Activated T-cell treated with anti-CD3 and anti-CD28 coated beads for 1 hour (primary cell): ENCODE measurements at places on chromosomes 6 and 20.
A peak's percentile ranks its signal among the peaks of the same experiment; 100 is the strongest.

DNA sequence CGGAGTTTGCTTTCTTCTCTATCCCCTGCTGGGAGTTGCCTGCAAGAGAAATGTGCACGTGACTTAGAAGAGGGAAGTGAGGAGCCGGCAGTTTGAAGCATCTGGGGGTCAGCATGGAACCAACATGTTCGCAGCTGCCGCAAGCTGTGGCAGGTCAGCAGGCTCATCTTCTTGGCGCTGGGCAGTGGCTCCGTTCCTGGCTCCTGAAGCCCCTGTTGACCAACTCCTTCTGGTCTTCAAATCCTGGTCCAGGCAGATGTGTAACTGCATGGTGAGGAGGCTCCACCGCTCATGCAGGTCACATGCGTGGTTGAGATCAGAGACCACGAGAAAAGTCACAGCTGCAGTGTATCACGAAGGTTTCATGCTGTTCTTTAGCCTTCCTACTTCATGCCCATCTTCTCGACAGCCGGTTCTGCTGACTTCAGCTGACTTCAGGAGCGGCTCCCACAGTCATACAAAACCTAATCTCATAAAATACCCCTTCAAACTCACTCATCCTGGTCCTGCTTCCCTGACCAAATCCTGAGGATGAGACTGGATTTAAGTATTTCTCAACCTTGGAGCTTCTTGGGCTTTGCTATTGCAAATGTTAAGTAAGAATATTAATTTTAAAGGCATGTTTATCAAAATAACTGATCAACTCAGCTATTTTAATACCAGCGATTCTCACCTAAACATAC is 44.9 kb upstream of the BCAS1 start:
- DNase-seq: no peak

GRCh38 chr20:17315407-17316231 is 88.8 kb downstream of the PCSK2 start:
- no peak for DNase-seq

- DNase-seq: no peak
Measured at GRCh38 chr20:57890202-57890800, 180.5 kb upstream of the PMEPA1 start.

DNA sequence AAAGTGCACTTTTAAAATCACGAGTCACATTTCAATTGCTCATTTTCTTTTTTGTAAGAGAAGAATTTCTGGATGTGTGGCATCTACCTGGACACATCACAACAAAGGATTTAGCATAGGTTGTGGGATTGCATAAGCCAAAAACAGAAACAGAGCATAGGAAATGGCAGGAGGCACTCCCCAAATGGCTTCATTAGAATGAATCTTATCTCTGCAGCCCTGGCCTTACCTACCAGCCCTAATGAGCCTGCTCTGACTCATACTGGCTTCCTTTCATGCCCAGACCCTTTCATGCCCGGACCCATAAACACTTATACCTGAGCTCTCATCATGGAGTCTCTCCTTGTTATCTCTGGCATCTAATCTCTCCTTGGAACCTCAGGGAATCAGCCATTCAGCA is 23.9 kb upstream of the SPTLC3 start:
- no peak for DNase-seq

DNA sequence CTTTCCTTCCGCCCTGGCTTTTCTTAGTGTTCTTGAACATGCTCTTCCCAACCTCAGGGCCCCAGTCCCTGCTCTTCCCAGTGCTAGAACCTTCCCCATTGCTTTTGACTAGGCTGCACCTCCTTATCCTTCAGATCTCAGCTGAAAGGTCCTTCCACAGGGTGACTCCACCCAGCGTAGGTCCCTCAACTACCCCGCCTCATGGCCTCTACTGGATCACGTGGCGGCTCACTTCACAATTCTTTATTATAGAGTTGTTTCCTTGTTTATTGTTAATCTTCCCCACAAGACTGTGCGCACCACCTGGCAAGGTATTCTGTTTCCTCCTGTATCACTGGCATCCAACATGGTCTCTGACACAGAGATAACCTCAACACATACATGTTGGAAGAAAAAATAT is 31.2 kb downstream of the TTLL9 start:
- DNase-seq: no peak

DNA sequence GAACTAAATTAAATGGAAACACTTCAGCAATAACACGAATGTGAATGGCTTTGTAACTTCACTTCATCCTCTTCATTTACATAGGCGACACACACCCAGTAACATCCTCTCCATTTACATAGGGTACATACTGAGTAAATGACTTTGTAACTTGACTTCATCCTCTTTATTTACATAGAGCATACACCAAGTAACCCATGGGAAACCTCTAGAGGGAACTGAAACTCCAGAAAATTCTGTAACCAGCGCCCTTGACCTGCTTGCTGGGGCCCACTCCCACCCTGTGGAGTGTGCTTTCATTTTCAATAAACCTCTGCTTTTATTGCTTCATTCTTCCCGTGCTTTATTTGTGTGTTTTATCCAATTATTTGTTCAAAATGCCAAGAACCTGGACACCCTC is 81.6 kb upstream of the OPRM1 start:
- DNase-seq: no peak

GRCh38 chr6:36029464-36029863 is 1.9 kb downstream of the MAPK14 start:
- no peak for DNase-seq

- peak; percentile 62 for DNase-seq
Measured at GRCh38 chr6:44072959-44073611, 54.2 kb downstream of the MRPL14 start.

DNA sequence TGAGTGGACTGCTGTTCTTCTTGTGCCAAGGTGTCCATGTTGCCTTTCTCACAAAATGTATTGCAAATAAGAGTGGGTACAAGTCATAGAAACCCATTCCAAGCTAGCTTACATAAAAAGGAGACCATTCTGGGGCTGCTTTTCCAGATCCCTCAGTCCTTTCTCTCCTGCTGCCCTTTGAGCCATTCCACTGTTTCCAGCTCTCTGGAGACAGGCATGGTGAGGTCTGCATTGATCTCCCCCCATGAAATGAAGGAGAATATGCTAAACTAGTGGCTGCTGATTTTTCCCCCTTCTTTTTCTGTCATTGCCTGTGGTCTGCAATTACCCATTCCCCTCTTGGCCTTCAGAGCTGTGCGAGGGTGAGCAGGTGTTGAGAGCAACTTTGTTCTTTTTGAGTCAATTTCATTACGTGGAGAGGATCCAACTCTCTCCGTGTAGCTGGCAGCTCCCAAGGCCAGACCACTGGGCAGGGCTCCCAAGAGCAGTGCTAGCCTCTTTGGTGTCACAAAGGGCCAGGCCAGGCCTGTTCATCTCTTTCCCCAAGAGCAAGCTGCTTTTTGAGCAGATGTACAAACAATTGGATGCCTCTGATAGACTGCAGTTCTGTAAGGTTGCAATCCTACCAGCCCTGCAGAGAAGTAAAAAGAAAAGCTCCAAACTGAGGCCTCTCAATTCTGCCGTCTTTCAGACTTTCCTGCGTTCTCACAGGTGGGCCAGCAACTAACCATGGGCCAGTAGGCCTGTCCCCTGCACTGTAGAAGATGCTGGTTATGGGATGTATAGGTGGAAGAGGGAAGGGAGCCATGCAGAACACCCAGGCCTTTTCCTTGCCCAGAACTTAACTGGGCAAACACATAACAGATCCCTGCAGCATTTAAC is 96.1 kb upstream of the ARMC2 start:
- no peak for DNase-seq

DNA sequence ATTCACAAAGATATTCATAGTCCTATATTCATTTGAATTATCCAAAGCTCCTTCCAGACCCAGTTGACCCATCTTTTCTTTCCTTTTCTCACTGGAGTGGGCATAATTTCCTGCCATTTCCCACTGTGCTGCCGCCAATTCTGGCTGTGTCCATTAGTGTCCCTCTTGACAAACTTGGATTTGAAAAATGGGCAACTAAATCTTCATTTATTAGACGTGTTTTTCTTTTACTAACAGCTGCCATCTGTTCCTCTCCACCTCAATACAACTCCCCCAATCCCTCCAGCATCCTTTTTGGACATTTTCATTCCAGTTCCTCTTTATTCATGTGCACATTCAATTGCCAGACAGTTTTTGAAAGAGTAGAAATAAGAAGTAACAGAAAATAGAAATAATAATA is 90.5 kb downstream of the PCSK2 start:
- DNase-seq: no peak

GRCh38 chr20:37298190-37298939 is 8.9 kb downstream of the MANBAL start:
- DNase-seq: no peak

DNA sequence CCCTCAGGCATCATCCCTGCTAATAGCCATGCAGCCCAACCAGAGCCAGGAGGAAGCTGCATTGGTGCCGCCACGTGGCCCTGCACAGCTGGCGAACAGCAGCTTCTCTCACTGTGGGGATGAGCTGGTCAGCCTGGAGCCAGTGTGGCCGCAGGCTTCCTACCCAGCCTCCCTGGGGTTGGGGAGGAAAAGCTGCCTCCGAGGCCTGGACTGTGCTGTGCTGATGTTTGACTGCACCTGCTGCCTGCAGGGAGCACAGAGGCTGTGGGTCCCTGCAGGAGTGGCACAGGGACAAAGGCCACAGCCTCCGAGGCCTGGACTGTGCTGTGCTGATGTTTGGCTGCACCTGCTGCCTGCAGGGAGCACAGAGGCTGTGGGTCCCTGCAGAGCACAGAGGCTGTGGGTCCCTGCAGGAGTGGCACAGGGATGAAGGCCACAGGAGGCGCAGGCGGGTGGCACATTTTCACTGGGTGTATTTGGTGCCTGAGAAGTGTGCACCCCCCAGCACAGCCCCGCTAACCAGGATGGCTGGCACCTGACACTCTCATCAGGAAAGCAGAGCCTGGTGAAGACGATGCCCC is 83.9 kb downstream of the DLL1 start:
- no peak for DNase-seq

- DNase-seq: no peak
Measured at GRCh38 chr6:108744996-108745395, 103.2 kb upstream of the ARMC2 start.

- DNase-seq: no peak
Measured at GRCh38 chr20:62815066-62815991, 1.5 kb upstream of the COL9A3 start.

DNA sequence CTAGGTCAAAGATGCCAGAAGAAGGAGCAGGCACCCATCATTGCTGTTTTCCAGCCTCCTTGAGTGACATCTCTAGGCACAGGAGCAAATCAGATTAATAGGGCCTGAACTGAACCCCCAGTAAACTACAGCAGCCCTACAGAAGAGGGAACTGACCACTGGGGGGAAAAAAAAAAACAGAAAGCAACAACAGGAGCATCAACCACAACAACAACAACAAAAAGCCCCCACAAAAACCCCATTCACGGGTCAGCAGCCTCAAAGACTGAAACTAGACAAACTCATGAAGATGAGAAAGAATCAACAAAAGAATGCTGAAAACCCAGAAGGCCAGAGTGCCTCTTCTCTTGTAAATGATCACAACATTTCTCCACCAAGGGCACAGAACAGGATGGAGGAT is 537.4 kb upstream of the BTBD3 start:
- DNase-seq: no peak
